Naive B cell (primary cell): ENCODE measurements at places on chromosomes 12 and 14.

- DNase-seq, result no peak
Measured at GRCh38 chr12:33546004-33546403, 106.4 kb upstream of the SYT10 start.

DNA sequence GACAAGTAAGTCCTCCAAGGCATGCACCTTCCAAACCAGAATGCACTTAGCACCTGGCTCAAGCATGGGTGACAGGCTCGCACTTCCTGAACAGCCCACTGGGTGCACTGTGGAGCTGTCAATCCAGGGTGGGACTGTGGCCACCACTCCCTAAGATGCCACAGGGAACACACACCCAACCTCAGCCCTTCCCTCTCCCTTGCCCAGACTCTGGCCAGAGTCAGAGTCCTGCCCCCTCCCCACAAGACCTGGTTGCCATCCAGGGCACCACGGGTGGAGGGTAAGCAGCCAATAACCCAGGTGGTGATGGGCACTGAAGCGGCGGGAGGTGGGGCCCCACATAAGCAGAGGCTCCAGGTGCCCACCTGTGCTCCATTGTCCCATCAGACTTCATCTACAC is 160.6 kb downstream of the MYRFL start:
- no peak for DNase-seq

DNA sequence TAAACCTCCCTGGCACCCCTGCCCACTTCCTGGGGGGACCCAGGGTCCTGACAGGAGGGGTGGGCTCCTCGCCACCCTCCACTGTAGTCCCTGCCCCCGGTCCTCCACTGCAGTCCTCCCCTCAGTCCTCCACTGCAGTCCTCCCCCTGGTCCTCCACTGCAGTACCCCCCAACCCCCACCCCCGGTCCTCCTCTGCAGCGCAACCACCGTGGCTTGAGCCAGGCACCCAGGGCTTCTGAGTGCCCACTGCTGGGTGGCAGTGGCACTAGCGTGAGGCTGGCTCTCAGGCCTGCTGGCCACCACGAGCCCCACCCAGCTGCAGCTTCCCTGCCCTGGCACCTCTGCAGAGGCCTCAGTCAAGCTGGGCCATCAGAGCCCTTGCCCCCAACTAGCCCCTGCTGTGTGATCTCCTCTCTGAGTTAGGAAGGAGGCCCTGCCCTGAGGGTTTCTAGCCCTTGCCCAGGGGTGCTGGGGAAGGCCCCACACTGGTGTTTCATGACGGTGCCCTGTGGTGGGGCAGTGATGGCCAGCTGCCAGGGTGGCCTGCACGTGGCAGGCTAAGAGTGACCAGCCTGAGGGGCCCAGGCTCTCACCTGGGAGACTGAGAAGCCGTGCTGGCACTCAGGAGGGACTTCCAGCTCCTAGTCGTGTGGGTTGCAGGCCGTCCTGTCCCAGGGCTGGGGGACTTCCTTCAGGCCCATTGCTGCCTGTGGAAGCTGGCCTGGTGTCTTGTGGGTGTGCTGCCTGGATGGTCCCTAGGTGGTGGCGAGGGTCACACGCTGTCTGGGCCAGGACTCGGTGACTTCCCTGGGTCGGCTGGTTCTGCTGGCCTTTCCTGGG is 9.7 kb downstream of the CEP170B start:
- no peak for DNase-seq

- DNase-seq, result no peak
Measured at GRCh38 chr12:100187068-100187467, 13.5 kb upstream of the ACTR6 start.

DNA sequence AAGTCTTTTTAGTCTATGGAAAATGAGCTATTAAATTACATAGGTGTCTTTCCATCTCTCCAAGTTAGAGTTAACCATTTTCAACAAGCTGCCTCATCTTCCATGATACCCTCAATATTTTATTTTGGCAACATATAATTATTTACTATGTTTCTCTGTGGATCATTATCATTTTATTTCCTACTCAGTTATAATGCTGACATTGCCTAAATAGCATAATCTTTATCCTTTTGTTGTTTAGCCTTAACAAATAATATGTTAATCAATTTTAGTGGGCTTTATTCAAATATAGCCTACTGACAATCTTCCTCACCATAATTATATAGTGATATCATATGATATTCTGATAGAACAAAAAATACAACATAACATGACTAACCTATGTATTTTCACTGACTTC is 1044.8 kb upstream of the FOXG1 start:
- no peak for DNase-seq

- DNase-seq, result no peak
Measured at GRCh38 chr14:31124197-31124596, 83.4 kb downstream of the HECTD1 start.
